ENCODE measurements at places on chromosomes 4 and X. TPM values are rescaled to one million over a fixed set of nuclear protein-coding genes. Genes with fewer than 3 reads are reported as not detected.

Gene MAGEA10
- not detected for polyA plus RNA-seq

Gene APLN
- polyA plus RNA-seq, result 4.4 TPM

Gene CXorf51B
- polyA plus RNA-seq, result not detected

Gene PNMA6F
- 0.15 TPM for polyA plus RNA-seq

Gene GATA1
- polyA plus RNA-seq, result 0.48 TPM

Gene ARHGAP24
- 110 TPM for polyA plus RNA-seq

Gene NPY5R
- 6.5 TPM for polyA plus RNA-seq

Gene RBM46
- polyA plus RNA-seq, result 0.05 TPM

Gene CXorf49
- polyA plus RNA-seq, result not detected

Gene KLHL4
- polyA plus RNA-seq, result 6.5 TPM

Gene DMRTC1
- not detected for polyA plus RNA-seq

Gene ARMCX4
- 32.1 TPM for polyA plus RNA-seq

Gene GAGE12E
- not detected for polyA plus RNA-seq

Gene RAB9B
- 3.2 TPM for polyA plus RNA-seq

Gene NEIL3
- polyA plus RNA-seq, result 9.3 TPM

Gene VCX
- polyA plus RNA-seq, result not detected

Gene SASH3
- polyA plus RNA-seq, result 1.3 TPM

Gene TMEM47
- polyA plus RNA-seq, result 31.7 TPM

Gene DCAF4L1
- polyA plus RNA-seq, result 0.42 TPM

Gene RAB39B
- 4.0 TPM for polyA plus RNA-seq

Gene KLHL34
- polyA plus RNA-seq, result 0.07 TPM

Gene PPP4R3C
- polyA plus RNA-seq, result not detected

Gene SATL1
- polyA plus RNA-seq, result 0.57 TPM

Gene SCLT1
- 24.6 TPM for polyA plus RNA-seq

Gene SPARCL1
- polyA plus RNA-seq, result 9.2 TPM

Gene MAGEA1
- not detected for polyA plus RNA-seq

Gene FAM53A
- polyA plus RNA-seq, result 1.4 TPM

Gene CSAG2
- not detected for polyA plus RNA-seq

Gene GAB3
- 2.5 TPM for polyA plus RNA-seq

Gene EGF
- 3.6 TPM for polyA plus RNA-seq

Gene MAGEA4
- polyA plus RNA-seq, result not detected

Gene TKTL1
- 0.28 TPM for polyA plus RNA-seq

Gene FREM3
- polyA plus RNA-seq, result 0.13 TPM

Gene BEND2
- 0.10 TPM for polyA plus RNA-seq

Gene FOXR2
- not detected for polyA plus RNA-seq

Gene TADA2B
- 19.1 TPM for polyA plus RNA-seq

Gene KDR
- 56.8 TPM for polyA plus RNA-seq

Gene SULT1B1
- polyA plus RNA-seq, result 0.73 TPM

Gene NAP1L3
- polyA plus RNA-seq, result 14.6 TPM

Gene SYAP1
- polyA plus RNA-seq, result 33.6 TPM

Gene AKAP14
- polyA plus RNA-seq, result 0.55 TPM

Gene BMP3
- 18.7 TPM for polyA plus RNA-seq

Gene HTN1
- 0.07 TPM for polyA plus RNA-seq

Gene PCDH19
- 2.2 TPM for polyA plus RNA-seq

Gene ADH1A
- polyA plus RNA-seq, result 2.3 TPM

Gene RADX
- 9.3 TPM for polyA plus RNA-seq

Gene MEPE
- polyA plus RNA-seq, result not detected

Gene GAGE2A
- polyA plus RNA-seq, result not detected

Gene GAGE12C
- not detected for polyA plus RNA-seq

Gene HS6ST2
- 21.1 TPM for polyA plus RNA-seq

Gene NPFFR2
- polyA plus RNA-seq, result 0.93 TPM

Gene LIMCH1
- 121 TPM for polyA plus RNA-seq

Gene SSX2B
- not detected for polyA plus RNA-seq

Gene FGD1
- 18.4 TPM for polyA plus RNA-seq

Gene FAT1
- 290 TPM for polyA plus RNA-seq

Gene SMR3B
- not detected for polyA plus RNA-seq

Gene FGF2
- 9.4 TPM for polyA plus RNA-seq

Gene TASL
- polyA plus RNA-seq, result 0.47 TPM

Gene ERCC6L
- 6.9 TPM for polyA plus RNA-seq

All from left kidney (tissue), 8 donors.